ENCODE measurements at places on chromosomes 4 and X.

DNA sequence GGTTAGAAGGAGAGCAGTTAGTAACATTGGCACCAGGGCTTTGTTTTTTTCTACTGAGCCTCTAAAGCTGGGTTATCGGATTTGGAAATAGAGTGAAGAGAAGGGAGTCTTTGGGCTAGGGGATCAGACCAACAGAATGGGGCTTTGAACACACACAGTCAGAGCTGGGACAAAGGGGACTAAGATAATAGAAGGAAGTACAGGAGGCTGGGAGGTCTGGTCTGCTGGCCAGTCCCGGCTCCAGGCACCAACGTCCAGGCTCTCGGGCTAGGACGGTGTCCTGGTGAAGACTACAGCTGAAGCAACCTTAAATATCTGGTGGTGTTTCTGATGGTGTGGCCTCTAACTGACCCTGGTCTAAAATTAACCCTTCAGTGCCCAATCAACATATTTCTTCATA lies 57.5 kb downstream of the HHIP start:
- DNase-seq: no peak

- no peak for DNase-seq
These were observed 349.3 kb upstream of the KLF3 start for GRCh38 chr4:38314663-38315062.

DNA sequence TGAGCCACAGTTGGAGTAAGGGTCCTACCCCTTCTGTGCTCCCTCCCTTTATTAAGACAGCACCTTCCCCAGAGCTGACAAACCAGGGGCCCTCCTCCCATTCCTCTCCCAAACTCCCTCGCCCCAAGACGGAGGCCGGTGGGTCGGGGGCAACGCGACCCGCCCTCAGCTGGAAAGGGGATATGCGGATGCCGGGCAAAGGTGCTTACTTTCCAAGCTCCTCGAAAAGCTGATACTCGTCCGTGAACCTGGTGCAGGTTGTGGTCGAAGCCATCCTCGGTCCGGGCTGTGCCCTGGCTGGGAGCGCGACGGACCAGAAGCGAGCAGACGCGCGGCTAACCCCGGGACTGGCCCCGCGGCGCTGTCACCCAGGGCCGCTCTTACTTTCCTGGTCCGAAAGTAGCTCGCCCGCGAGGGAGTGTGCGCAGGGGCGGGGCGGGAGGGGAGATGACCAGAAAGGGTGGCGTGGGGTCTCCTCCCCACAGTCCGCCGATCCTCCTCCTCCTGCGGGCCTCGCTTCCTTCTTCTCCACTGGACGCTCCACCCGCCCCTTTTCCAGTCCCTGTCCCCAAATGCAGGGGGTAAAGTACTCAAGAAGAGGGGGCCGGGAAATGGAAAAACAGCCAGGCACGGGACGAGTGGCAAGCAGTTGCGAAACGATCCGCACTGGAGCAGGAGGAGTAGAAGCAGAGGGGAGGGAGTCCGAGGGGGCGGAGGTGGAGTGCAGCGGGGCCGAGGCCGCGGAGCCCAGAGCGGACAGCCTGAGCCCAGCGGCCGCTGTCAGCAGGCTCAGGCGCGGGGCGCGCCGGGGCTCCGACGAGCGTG lies 531 bp downstream of the CAMK2D start:
- DNase-seq: peak; percentile 62

- no peak for DNase-seq
These were observed 641.1 kb upstream of the ATOH1 start for GRCh38 chr4:93187466-93187865.

GRCh38 chr4:947491-947971 lies 15.3 kb downstream of the TMEM175 start:
- DNase-seq: no peak

- DNase-seq: no peak
These were observed 1.9 kb downstream of the STK26 start for GRCh38 chrX:132025041-132025440.

DNA sequence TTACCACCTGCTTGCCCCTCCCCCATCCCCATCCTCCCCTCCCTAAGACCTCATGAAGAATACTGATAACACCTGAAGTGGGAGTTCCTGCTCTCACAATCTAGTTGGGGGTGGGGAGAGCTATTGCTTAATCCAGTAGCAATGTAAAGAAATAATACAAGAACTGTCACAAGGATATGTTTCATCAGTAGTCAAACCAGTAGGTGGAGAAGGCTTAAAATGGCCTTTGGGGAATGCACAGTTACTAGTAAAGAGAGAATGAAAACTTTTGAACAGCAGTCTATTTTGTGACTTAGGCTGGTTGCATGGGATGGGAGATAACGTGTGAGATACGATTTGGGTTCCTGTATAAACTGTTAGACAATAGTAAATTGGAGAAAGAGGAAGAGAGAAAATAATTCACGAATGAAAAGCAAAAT lies 6.0 kb downstream of the GALNT7 start:
- DNase-seq: no peak

DNA sequence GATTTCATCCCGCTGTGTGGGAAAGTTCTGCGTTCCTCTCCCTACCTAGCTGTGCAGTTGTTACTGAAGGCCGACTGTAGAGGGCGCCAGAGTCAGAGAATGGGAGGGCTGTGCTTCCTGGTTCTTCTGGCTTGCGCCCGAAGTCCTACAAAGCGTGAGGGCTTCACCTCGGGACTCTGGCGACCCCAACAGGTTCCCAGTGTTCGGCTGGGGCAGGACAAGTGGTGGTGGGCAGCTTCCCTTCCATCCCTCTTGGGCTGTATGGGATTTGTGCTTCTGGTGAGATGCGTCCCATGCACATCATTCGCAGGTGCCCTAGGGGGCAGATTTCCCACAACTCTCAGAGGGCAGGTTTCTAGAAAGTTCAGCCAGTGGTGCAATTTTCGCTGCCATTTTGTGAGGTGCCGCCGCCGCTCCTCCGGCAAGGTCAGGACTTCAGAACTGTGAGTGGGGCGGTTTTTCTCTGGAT lies 27.3 kb downstream of the CT45A1 start:
- peak; percentile 44 for DNase-seq

DNA sequence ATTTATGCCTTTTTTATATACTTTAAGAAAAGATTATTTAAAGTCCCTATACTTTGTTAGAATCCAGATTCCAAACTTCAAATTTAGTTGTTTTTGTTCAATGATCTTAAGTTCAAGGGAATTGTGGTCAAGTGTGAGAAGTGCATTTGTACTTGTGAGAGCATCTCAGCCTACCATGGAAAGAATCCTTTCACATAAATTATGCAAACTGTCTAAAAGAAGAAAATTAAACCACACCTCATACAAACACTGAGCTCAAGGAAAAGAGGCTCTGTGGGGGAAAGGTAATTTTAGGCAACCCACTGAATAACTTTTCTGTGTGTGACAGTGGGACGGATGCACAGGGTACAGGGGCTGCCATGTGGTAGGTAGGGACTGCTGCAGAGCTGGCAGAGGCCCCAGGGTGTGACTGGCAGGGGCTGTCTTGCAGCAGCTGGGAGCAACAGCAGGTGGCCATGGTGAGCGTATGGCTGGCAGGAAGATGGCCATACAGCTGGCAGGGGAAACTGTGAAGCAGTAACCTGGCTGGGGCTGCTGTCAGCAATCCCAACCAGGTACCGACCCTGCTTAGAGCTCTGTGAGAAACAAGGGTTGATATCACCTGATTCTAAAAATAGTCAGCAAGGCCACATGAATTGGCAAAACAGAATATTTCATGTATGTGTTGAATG lies 130.6 kb downstream of the UGT8 start:
- DNase-seq: no peak

- DNase-seq: no peak
These were observed 221.2 kb upstream of the MID1 start for GRCh38 chrX:10841579-10841978.

DNA sequence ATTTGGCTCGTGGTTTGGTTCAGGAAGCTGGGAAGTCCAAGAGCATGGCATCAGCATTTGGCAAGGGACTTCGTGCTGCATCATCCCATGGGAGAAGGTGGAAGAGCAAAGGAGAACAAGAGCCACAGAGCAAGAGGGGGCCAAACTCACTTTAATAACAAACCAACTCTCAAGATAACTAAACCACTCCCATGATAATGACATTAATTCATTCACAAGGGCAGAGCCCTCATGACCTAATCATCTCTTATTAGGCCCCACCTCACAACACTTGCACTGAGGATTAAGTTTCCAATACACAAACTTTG lies 113.4 kb upstream of the ATXN3L start:
- no peak for DNase-seq

DNA sequence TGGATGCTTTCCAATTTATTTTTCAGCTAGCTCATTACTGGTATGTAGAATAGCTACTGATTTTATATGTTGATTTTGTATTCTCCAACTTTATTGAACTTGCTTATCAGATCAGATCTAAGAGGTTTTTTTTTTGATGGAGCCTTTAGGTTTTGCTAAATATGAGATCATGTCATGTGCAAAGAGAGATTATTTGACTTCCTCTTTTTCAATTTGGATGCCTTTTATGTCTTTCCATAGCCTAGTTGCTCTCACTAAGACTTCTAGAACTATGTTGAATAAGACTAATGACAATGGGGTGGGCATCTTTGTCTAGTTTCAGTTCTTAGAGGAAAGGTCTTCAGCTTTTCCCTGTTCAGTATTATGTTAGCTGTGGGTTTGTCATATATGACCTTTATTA lies 11.7 kb downstream of the MAGEE1 start:
- no peak for DNase-seq

GRCh38 chr4:86755388-86755787 lies 93.8 kb downstream of the SLC10A6 start:
- DNase-seq: no peak

- no peak for DNase-seq
These were observed 62.4 kb downstream of the FBXL5 start for GRCh38 chr4:15592799-15593198.

DNA sequence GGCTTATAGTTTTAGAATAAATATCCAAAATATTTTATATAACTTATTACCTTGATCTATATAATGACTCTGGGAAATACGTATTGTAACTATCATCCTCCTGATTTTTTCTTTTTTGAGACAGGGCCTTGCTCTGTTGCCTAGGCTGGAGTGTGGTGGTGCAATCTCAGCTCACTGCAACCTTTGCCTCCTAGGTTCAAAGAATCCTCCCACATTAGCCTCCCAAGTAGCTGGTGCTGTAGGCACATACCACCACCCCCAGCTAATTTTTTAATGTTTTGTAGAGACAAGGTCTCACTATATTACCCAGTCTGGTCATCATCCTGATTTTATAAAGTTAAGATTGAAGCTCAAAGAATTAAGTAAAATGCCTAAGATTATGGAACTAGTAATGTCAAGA lies 193.6 kb downstream of the SLC4A4 start:
- no peak for DNase-seq

DNA sequence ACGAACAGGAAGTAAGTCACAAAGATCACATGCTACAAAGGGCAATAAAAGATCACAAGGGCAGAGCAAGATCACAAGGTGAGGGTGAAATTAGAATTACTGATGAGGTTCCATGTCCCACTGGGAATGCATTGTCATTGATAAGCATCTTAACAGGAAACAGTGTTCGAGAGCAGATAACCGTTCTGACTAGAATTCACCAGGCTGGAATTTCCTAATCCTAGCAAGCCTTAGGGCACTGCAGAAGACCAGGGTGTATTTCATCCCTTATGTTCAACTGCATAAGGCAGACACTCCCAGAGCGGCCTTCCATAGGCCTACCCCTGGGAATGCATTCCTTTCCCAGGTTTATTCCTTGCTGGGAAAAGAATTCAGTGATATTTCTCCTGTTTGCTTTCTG lies 980.6 kb upstream of the LCORL start:
- no peak for DNase-seq

GRCh38 chr4:113434247-113434587 lies 327.3 kb downstream of the CAMK2D start:
- DNase-seq: no peak
